ENCODE measurements at places on chromosomes 13 and 19. TPM values are rescaled to one million over a fixed set of nuclear protein-coding genes. Genes with fewer than 3 reads are reported as not detected.

CARM1 gene
- 41.2 TPM for total RNA-seq

RASGRP4 gene
- total RNA-seq = 3.6 TPM

C13orf42 gene
- total RNA-seq = not detected

KCNJ14 gene
- 1.0 TPM for total RNA-seq

SERP2 gene
- 9.7 TPM for total RNA-seq

CD79A gene
- 11.0 TPM for total RNA-seq

C3 gene
- total RNA-seq = 3,831 TPM

CEACAM4 gene
- total RNA-seq = 4.7 TPM

ZNF563 gene
- total RNA-seq = 6.8 TPM

KASH5 gene
- total RNA-seq = not detected

ZNF729 gene
- not detected for total RNA-seq

MCOLN1 gene
- total RNA-seq = 24.0 TPM

NLRP12 gene
- 1.1 TPM for total RNA-seq
